ENCODE measurements at places on chromosomes 16 and 17.

GRCh38 chr17:31494259-31495021 lies 103.0 kb downstream of the RAB11FIP4 start:
- peak; percentile 71 for DNase-seq

- DNase-seq = no peak
Measured at GRCh38 chr17:55281649-55282378, 17.1 kb downstream of the HLF start.

DNA sequence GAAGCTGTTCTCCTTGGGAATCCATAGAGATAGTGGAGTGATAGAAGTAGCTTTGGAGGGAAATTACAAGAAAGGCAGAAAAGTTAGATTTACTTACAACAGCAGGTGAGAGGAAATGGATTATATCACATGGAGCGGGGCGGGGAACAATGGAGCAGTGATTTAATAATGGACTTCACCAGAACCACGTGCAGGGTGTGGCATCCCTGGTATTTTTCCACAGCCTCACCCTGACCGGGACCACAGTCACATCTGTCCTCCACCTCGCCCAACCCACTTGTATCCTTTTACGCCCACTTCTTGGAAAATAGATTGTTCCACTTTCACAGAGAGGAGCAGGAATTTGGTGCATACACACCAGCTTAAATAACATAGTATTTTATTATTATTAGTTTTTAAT lies 15.9 kb upstream of the CYB5B start:
- peak; percentile 13 for DNase-seq

- DNase-seq = peak; percentile 82
Measured at GRCh38 chr17:34199932-34200534, 55.1 kb upstream of the CCL2 start.

- DNase-seq = no peak
Measured at GRCh38 chr16:85300406-85300968, 188.2 kb upstream of the CIBAR2 start.

GRCh38 chr17:6523809-6524355 lies 32.5 kb downstream of the PITPNM3 start:
- DNase-seq = no peak

DNA sequence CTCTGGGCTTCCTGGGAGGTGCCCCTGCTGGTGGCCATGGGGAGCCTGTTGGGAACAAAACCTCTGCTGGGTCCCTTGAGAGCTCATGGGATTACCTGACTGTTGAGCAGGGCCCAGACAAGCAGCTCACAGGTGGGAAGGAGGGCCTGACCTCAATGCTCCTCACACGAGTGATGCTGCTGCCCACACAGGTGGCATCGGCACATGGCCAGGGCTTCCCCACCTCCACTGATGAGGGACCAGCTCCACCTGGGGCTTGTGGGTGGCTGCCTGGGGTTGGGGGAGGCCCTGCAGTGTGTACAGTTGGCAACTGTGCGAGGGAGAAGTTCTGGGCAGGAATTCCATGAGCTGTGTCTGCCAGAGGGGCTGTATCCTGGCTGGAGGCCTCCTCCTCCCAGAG lies 87.8 kb upstream of the NLRP1 start:
- DNase-seq = no peak

DNA sequence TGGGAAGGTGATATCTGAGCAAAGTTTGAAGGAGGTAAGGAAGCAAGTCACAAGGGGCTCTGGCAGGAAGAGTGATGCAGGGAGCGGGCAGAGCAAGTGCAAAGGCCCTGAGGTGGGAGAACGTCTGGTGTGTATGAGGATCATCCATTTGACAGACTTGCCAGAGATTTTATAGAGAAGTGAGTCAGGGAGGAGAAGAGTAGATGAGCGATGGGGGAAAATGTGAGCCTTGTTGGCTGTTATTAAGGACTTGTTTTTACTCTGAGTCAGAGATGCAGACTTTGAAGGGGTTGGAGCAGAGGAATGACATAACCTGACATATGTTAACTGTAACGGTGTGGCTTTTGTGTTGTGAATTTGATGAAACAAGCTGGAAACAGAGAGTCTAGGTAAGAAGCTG lies 3.5 kb upstream of the CLEC10A start:
- no peak for DNase-seq
